ENCODE measurements at places on chromosomes 13 and 19.

DNA sequence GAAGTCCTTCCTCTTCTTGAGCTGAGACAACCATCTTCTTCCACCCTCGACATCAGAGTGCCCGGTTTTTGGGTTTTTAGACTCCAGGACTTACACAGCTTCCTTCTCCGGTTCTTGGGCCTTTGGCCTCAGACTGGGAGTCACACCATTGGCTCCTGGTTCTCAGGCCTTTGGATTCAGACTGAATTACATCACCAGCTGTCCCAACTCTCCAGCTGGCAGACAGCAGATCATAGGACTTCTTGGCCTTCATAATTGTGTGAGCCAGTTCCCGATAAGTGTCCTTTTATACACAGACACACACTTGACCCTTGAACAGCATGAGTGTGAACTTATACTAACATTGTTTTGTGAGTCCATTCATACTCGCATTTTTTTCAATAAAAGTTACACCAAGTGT, 166.0 kb upstream of the UBL3 start:
- no peak for DNase-seq

GRCh38 chr19:8615813-8616596, 5.5 kb upstream of the ADAMTS10 start:
- peak; percentile 34 for DNase-seq

DNA sequence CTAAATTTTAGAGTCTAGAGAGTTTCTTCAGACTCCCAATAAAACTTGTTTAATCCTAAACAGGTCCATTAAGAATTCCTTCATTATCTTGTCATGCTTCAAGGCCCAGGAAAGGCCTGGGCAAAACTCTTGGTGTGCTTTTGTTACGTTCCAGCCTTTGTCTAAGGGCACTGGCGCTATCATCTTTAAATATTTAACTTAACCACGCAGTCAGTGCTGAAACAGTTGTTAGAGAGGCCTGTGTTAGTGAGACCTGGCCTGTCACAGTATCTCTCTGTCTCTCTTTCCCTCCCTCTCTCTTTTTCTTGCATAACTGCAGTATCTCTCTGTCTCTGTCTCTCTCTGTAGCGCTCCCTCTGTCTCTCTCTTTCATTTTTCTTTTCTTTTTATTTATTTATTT, 8.2 kb upstream of the OR1M1 start:
- no peak for DNase-seq

DNA sequence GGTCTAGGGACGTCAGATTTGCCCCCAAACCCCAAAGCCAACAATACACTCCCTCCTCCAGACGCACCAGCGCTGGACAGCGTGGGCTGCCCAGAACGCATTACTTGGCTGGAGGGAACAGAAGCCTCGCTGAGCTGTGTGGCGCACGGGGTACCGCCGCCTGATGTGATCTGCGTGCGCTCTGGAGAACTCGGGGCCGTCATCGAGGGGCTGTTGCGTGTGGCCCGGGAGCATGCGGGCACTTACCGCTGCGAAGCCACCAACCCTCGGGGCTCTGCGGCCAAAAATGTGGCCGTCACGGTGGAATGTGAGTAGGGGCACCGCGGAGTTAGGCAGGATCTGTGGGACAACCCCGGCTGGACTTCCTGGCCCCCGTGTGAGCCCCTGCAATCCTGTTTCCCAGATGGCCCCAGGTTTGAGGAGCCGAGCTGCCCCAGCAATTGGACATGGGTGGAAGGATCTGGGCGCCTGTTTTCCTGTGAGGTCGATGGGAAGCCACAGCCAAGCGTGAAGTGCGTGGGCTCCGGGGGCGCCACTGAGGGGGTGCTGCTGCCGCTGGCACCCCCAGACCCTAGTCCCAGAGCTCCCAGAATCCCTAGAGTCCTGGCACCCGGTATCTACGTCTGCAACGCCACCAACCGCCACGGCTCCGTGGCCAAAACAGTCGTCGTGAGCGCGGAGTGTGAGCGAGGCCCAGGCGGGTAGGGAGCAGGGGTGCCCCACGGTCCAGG, 4.0 kb downstream of the ICAM5 start:
- no peak for DNase-seq

DNA sequence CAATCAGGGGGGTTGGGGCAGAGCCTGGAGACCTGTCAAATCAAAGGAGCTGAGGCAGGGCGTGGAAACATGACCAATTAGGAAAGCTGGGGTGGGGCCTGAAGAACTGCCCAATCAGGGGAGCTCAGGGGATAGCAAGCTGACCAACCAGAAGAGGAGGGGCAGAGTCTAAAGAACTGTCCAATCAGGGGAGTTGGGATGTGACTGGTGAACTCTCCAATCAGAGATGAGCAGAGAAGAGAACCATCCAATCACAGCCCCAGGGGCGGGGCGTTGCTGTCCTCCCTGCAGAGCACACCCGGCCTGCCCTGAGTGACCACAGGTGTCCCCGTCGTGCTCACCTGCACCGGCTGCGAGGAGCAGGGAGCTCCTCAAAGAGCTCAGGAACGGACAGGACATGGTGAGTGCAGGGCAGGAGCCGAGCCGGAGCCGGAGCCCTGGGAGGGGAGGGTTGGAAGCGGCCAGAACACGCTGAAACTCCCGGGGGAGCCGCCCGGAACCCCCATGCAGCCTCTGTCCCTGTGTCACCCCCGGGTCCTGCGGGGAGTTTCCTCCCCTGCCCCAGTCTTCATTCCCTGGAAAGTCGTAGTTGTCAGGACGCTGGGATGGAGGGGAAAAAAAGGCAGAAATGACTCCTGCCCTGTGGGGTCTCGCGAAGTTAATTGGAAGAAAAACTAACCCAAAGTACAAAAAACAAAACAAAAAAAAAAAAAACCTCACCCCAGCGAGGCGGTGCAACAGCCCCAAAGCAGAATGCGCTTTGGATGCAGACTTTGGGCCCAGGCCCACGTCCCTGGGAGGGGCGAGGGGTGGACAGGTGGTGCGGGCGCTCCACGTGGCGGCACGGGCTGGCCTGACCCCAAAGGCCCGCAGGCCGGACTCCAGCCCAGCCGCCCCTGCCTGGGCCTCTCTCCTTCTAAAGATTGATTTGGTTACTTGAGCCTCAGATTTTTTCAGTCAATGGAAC, at the start of gene ZNF556:
TSS of gene ZNF556 (plus strand) at position 311 of the 967 bp plus-strand sequence. CDS start at position 398, 87 bp downstream.
- DNase-seq: no peak

Data from activated effector memory CD4-positive, alpha-beta T cell treated with Interleukin-2 at 50 U/mL for 16 hours (primary cell).